ENCODE measurements at places on chromosomes 16 and 17. TPM values are rescaled to one million over a fixed set of nuclear protein-coding genes. Genes with fewer than 3 reads are reported as not detected.

The TP53TG3B gene
- not detected for total RNA-seq

The TMED6 gene
- total RNA-seq, result 0.24 TPM

The HOXB1 gene
- not detected for total RNA-seq

The BCL6B gene
- 0.07 TPM for total RNA-seq

The IGF2BP1 gene
- 0.03 TPM for total RNA-seq

The HSD17B1 gene
- total RNA-seq, result 6.5 TPM

The MEIOC gene
- total RNA-seq, result 0.24 TPM

The CDH3 gene
- 449 TPM for total RNA-seq

The TPPP3 gene
- total RNA-seq, result not detected

The NACA2 gene
- not detected for total RNA-seq

The SCARF1 gene
- total RNA-seq, result 0.10 TPM

The TBC1D3I gene
- total RNA-seq, result not detected

The SOX9 gene
- 50.5 TPM for total RNA-seq

The PRR29 gene
- 0.03 TPM for total RNA-seq

The ZNF75A gene
- 17.7 TPM for total RNA-seq

The SRCAP gene
- 16.0 TPM for total RNA-seq
